ENCODE measurements at places on chromosomes 6 and 20.

DNA sequence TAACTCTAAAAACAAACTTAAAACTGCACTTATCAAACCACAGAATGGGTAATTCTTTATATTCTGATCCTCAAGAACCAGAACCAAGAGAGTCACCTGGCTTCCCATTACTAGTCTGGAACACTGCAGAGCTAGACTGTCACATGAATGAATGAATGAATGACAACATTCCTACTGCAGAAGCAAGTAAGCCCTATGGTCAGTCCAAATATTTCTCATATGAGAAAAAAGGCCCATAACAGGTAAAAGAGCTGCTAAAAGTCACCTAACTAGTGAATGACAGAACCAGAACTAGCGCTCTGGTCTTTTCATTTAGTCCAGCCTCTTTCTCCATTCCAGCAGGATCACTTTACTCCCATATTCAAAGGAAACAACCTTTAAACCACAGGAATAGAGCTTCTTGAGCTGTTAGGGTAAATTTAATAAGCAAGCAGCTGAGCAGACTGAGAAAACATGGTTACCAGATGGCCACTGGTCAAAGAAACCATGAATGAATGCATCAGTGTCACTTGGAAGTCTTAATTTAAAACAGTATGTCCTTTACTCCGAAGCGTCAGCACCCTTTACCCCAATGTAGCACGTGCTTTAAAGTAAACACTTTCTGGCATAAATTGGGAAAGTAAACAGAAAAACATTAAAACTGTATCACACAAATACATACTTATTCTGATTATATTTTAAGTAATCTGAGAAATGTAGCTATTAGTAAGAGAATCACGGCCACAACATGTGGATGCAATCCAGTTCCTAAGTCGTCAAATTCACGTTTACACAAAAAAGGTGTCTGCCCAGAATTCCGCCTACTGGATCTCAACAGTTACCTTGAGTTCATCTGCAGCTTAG lies 1.4 kb downstream of the PREP start:
- peaks cover 51% of the 10 kb centered on the region for H3K4me1 ChIP-seq
- peak overlapping the region; percentile 98 for H3K4me3 ChIP-seq
- no peak for DNase-seq
- H3K27me3 ChIP-seq = peaks cover 3% of the 10 kb centered on the region

GRCh38 chr6:38193051-38193450 lies 373.5 kb downstream of the ZFAND3 start:
- H3K27ac ChIP-seq = no peak overlapping the region
- H3K36me3 ChIP-seq = no peaks in the 10 kb centered on the region
- no peak for DNase-seq
- H3K4me3 ChIP-seq = no peak overlapping the region

GRCh38 chr20:38730167-38730988 lies 6.1 kb downstream of the SLC32A1 start:
- DNase-seq = peak; percentile 39
- peak overlapping the region; percentile 32 for H3K27ac ChIP-seq
- H3K27me3 ChIP-seq = peaks cover 89% of the 10 kb centered on the region
- peaks cover 3% of the 10 kb centered on the region for H3K36me3 ChIP-seq
- peaks cover 32% of the 10 kb centered on the region for H3K4me1 ChIP-seq

GRCh38 chr6:168124921-168125320 lies 45.9 kb upstream of the FRMD1 start:
- H3K4me1 ChIP-seq = no peaks in the 10 kb centered on the region
- no peak overlapping the region for H3K4me3 ChIP-seq
- no peak overlapping the region for H3K27ac ChIP-seq
- no peaks in the 10 kb centered on the region for H3K36me3 ChIP-seq
- no peak for DNase-seq

DNA sequence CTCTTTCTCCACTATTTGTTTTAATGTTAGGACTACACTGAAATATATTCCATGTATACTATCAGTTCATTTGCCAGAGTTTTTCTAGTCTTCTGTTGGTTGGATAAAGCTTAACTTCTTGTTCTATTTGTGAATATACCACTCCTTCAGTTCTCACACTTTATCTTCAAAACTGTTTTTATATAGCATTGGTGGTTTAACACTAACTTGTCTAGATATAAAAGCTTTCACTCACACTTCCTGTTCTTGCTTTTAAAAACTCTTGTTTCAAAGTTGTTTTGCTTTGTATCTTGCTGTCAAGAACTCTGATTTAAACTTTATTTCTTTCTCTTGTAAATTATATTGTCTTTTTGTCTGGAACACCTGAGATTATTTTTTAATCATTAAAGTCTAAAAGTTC lies 226.8 kb upstream of the TENT5A start:
- no peak overlapping the region for H3K27ac ChIP-seq
- H3K4me1 ChIP-seq = no peaks in the 10 kb centered on the region
- no peaks in the 10 kb centered on the region for H3K36me3 ChIP-seq

GRCh38 chr6:137851669-137852068 lies 15.4 kb upstream of the TNFAIP3 start:
- peaks cover 7% of the 10 kb centered on the region for H3K36me3 ChIP-seq
- no peak overlapping the region for H3K27ac ChIP-seq
- peaks cover 3% of the 10 kb centered on the region for H3K4me1 ChIP-seq
- H3K27me3 ChIP-seq = no peaks in the 10 kb centered on the region
- no peak for DNase-seq
- no peak overlapping the region for H3K4me3 ChIP-seq

DNA sequence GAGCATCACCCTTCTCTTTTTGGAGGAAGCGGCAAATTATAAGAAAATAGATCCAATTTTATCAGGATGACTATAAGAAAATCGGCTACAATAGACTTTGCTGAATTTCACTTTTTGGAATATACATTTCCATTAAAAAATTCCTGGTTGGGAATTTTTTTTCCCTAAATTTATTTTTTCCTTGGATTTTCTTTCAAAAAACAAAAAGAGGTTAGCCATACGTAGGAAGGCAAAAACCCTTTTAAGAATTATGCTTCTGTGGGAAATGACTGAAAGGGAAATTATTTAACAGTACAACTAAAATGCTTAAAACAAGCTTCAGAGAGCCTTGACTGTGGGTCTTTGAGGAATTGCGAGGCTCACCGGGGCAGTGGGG lies 86.9 kb downstream of the SLC22A23 start:
- no peaks in the 10 kb centered on the region for H3K36me3 ChIP-seq
- no peak overlapping the region for H3K4me3 ChIP-seq
- peaks cover 1% of the 10 kb centered on the region for H3K4me1 ChIP-seq

DNA sequence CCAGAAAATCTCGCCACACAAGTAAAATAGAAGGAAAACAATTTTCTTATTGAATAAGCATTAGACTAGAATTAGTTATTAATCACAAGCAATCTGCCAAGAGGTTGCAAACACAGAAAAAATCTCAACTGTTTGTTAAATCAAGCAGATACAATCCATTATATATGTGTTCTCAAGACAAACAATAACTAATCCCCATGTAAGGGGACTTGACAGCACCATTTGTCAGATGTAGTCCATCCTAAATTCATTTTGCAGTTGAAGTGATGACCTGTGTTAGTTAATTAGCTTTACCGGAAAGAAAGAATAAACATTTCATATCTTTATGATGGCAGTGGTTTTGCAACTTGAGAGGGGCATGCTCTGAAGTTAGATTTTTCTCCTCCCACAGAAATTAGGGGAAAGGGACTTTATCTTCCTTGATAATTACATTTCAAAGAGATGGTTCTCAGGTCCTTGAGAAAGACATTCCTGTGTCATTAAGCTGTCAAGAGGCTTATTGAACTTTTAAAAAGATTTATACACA lies 1588.0 kb downstream of the GRIK2 start:
- no peaks in the 10 kb centered on the region for H3K36me3 ChIP-seq
- no peaks in the 10 kb centered on the region for H3K27me3 ChIP-seq
- H3K4me3 ChIP-seq = no peak overlapping the region
- DNase-seq = no peak
- no peaks in the 10 kb centered on the region for H3K4me1 ChIP-seq

Data from activated naive CD8-positive, alpha-beta T cell treated with anti-CD3 and anti-CD28 coated beads, Interleukin-2, amount 10 ng/mL, durations not matched to agents 7 days and 5 days (primary cell).